ENCODE measurements at places on chromosomes 2 and 18.
A peak's percentile ranks its signal among the peaks of the same experiment; 100 is the strongest.

GRCh38 chr2:74043345-74044329, 58.9 kb downstream of the TET3 start:
- DNase-seq: no peak

GRCh38 chr2:85949280-85949679, 60.5 kb upstream of the ST3GAL5 start:
- DNase-seq: no peak

DNA sequence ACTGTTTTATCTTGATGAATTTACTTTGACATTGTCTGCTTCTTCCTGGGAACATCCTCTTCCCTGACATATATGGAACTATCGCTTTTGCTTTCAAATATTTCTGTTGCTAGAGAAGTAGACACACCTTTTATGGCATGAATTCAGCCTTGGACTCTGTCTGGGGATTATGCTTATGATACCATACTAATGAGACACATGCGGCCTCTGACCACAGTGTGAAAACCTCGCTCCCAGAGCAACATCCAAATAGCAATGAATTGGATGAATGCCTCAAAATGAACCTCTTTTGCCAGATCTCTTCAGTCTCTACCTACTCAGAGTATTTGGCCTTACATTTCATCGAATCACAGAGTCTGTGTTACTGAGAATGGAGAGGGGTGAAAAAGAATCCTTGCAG, 70.9 kb downstream of the PIEZO2 start:
- peak; percentile 64 for DNase-seq

- DNase-seq: no peak
Observed at GRCh38 chr2:10325278-10326145, 22.8 kb downstream of the HPCAL1 start.

- no peak for DNase-seq
Observed at GRCh38 chr2:172200495-172201085, 97.9 kb upstream of the DLX2 start.

DNA sequence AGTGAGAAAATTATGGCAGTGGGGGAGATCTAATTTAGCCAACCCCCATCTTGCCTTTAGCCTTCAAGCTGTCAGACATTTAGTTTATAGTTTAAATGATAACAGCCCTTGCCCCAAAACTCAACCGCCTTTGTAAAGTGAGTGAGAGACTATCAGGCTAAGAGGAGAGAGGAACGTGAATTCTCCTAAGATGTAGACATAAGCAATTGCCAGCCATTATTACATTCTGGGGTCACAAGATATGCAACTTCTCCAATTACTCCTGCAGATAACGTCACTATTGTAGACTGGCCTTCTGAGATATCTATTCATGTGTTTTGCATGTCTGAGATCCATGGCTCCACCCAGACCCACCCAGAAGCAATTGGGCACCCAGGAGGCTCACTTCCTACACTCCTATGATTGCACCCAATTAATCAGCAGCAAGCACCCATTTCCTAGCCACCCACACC, 307.3 kb downstream of the NBAS start:
- DNase-seq: no peak

DNA sequence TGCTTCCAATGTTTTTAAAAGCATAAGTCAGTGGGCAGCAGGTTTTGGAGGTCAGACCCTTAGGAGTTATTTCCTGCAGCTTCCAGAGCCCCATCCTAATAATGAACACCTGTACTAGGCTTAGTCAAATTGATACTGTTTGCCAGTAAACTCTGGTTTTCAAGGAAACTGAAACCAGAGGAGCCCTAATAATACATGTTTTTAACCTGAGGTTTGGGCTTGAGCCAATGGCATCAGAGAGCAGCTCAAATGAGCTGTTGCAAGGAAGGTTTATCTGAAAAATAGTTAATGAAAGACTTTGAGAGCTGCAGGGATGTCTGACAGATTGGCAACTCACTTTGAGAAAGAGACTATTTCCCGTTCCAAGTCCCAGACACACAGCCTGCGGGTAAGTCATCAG, 54.6 kb downstream of the DCC start:
- no peak for DNase-seq

DNA sequence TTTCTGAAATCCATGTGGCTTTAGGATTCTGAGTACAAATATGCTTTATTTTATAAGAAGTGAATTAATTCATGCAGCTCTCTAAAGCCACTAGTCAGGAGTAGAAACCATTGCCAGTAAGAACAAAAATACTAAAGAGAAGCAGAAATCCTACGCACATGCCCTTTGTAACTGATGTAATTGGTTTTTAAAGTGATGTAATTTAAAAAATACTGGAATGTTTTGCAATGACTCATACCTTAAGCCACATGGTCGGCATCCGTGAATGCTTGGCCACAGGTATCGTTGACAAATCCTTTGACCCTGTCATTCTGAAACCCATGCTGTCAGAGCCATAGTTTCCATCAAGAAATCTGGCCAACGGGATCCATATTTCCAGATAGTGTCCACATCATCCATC, 213.3 kb downstream of the ACKR3 start:
- DNase-seq: no peak

DNA sequence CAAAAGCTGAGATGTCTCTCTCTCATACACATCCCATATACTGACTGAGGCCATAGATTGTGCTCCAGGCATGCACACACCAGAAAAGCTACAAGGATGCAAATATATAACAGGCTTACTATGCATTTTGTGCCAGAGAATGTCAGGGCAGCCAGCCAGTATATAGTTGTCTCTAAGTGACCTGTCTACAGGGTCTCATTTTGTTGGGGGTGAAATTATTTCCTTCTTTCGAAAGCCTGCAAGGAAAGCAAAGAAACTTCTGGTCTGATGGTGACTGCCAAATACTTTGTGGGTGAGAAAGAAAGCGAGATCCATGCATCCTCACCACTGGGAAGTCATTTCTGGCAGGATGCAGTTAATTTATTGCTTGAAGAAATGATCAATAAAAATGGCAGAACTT, 70.2 kb downstream of the CDCA7 start:
- peak; percentile 93 for DNase-seq

GRCh38 chr18:54358495-54359040, 862 bp downstream of the C18orf54 start:
- DNase-seq: no peak

DNA sequence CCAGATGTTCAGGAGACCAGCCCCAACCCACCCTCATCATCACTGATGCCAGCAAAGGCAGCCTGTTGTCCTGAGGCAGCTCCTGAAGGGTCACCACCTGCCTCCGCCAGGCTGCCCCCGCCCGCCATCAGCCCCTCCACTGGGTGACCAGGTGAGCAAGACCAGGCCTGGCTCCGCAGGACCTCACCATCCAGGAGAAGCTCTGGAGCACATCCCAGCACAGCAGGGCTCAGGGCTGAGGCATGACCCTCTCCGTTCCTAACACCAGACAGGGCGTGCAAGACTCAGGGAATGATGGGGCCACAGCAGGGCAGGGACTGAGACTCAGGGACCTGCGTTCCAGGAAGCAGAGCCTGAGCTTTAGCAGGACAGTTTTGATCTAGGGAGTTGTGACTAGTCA, 218.8 kb upstream of the RAB6C start:
- DNase-seq: no peak

DNA sequence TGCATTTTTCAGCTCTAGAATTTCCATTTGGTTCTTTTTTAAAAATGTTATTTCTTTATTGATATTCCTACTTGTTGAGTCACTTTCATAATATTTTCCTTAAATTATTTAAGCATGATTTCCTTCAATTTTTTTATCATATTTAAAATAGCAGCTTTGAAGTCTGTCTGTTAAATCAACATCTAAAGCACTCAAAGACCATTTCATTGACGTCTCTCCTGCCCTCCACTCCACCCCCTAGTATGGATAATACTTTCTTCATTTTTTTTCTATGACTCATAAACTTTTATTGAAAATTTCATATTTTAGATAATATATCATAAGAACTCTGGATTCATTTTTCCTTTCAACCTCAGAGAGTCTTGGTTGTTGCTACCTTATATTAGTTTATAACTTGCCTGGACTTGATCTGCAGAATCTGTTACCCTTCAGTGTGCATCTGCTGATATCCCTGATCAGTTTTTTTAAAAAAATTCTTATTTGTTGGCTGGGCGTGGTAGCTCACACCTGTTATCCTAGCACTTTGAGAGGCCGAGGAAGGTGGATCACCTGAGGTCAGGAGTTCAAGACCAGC, 59.0 kb upstream of the ZNF396 start:
- peak; percentile 60 for DNase-seq

GRCh38 chr2:233973786-233974185, 56.6 kb downstream of the TRPM8 start:
- DNase-seq: no peak

GRCh38 chr2:16506366-16506765, 159.3 kb downstream of the CYRIA start:
- DNase-seq: no peak

DNA sequence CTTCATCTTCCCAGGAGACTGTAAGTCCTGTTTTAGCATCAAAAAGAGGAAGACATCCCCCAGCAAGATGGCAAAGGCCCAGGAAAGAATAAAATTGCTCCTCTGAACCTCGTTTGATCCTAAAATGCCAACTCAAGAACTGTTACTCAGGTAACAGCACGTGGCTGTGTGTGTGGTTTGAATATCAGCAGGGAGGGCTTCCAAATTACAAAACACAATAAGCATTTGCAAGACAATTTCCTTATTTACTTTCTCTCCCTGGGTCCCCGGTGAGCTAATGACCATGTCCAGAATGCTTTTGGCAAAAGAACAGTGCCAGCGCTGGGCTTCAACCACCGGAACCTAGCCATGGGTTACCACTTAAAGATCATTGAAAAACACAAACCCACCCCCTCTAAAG, 163.6 kb downstream of the C1D start:
- DNase-seq: no peak

DNA sequence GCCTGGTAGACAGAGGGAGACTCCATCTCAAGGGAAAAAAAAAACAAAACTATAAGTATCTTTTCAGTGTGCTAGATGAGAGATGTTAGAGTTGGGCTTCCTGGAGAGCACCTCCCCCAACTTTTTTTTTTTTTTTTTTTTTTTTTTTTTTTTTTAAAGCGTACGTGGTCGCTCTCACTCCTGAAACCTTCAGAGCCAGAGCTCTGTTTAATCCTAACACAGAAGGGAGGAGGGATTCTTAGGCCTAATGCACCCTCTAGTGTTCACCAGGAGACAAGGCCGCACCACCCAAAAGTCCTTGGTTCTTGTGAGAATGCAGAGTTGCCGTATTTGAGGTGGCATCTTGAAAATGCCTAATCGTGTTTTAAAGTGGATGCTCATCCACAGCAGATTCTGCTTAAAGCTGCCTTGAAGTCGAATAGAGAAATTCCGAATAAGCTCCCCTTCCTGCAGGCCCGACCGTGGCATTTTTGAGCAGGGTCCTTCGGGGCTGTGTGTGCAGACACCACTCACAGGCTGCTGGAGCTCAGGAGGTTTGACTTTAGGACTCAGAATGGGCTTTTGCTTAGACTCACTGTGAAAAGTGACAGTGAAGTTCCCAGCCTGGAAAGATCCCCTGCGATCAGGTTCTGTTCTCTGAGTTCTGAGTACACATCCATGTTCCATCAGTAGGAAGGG, 252.6 kb downstream of the AGAP1 start:
- peak; percentile 86 for DNase-seq

GRCh38 chr2:214104967-214105366, 305.9 kb upstream of the VWC2L start:
- no peak for DNase-seq

DNA sequence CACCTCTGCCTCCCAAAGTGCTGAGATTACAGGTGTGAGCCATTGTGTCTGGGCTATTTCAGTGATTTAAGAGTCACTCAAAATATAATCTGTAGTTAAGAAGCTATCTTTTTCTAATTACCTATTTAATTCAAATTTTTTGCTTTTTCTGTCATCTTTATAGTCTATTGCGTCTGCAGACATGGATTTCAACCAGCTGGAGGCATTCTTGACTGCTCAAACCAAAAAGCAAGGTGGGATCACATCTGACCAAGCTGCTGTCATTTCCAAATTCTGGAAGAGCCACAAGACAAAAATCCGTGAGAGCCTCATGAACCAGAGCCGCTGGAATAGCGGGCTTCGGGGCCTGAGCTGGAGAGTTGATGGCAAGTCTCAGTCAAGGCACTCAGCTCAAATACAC, 95.1 kb downstream of the COMMD1 start:
- DNase-seq: no peak

- peak; percentile 31 for DNase-seq
Observed at GRCh38 chr2:101360232-101360631, 27.1 kb downstream of the CREG2 start.

GRCh38 chr2:203751685-203752271, 45.3 kb downstream of the CD28 start:
- peak; percentile 12 for DNase-seq

DNA sequence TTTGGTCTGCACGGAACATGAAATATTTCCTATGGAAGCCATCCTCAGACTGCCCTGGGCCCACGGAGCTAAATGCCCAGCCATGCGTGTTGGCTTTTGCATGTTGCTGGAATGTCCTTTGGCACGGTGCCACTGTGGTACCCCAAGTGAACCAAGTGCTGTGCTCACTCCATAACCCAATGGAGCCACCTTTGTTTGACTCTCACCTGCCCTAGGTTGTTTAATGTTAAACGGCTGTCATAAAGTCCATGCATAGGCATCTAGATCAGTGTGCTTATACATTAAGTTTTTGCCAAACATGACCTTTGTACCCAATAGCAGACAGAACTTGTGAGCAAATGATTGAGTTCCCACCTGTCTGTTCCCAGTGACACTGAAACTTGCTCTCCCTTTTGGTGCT, 59.9 kb upstream of the TMEM87B start:
- no peak for DNase-seq

GRCh38 chr2:186696290-186696689, 2.4 kb downstream of the FAM171B start:
- no peak for DNase-seq

DNA sequence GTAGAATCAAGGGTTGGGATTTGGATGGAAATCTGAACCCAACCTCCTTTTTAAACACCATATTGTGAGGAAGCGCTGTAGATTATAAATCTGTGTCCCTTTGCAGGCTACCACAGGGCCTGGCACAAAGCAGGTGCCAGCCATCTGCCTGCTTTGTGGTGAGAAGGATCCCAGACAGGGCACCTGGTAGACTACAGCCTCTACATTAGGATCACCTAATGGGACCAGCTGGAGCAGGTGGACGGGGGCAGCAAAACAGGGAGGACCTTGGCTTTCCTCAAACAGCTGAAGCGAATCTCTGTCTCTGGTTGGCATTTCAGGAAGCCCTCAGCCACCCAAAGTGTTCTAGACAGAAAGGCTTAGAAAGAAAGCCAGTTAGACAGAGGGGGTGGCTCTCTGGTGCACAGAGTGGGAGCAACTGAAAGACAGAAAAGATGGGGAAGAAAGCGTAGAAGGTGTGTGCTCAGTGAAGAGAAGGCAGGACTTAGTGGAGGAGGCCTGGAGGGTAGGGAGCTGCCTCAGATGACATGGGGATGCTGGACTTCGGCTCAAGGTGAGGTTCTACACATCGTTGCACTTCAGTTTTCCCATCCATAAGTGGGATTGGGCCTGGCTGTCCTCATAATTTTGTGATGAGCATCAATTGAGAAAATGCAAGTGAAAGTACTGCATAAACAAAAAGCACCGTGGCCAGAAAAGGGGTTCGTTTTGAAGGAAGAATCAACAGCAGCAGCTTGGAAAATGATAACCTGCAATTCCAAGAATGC, 350.8 kb downstream of the CYRIA start:
- no peak for DNase-seq

- peak; percentile 27 for DNase-seq
Observed at GRCh38 chr2:161223139-161223732, 63.0 kb downstream of the TANK start.
